T-helper 17 cell (primary cell): ENCODE measurements at places on chromosomes 5 and 9. TPM values are rescaled to one million over a fixed set of nuclear protein-coding genes. Genes with fewer than 3 reads are reported as not detected.

- no peak for DNase-seq
- H3K27me3 ChIP-seq, result peaks cover 25% of the 10 kb centered on the region
- peaks cover 5% of the 10 kb centered on the region for H3K4me1 ChIP-seq
- H3K27ac ChIP-seq, result no peak overlapping the region
- H3K4me3 ChIP-seq, result no peak overlapping the region
Measured at GRCh38 chr9:91818647-91819403, 131.2 kb downstream of the ROR2 start.

FGF18 gene
- total RNA-seq, result 0.50 TPM

DNA sequence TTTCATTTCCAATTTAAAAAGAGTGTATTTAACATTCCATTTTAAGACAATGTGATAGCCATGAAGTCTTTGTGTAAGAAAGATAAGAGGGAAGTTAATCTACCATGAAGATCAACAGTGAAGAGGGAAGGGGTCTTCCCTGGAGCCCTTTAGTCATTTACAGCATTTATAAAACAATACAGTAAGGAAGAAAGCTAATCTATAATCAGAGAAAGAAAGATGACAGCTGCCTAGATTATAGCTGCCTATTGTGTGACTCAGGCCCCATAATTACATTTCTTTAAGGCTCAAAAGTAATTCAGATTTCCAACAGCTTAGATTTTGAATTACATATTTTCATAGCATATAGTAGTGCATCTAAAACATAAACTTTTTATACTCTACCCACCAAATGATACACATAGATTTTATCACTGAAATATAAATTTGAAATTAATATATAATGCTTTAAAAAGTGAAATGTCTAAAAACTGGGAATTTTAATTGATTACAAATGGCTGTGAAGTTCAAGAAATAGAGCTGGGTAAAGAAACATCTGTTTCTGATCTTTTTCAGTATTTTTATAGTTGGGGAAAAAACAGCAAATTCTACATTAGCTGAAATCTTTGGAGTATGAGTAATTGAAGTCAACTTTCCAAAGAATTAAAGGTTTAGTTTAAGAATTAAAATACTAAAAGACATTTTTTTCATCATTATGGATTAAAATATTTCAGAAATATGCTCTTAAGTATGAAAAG, 89.6 kb downstream of the RIC1 start:
- no peak for DNase-seq
- peaks cover 11% of the 10 kb centered on the region for H3K4me1 ChIP-seq
- H3K36me3 ChIP-seq, result peaks cover 11% of the 10 kb centered on the region
- no peaks in the 10 kb centered on the region for H3K27me3 ChIP-seq
- H3K27ac ChIP-seq, result peak overlapping the region; percentile 21
- H3K4me3 ChIP-seq, result no peak overlapping the region

DNA sequence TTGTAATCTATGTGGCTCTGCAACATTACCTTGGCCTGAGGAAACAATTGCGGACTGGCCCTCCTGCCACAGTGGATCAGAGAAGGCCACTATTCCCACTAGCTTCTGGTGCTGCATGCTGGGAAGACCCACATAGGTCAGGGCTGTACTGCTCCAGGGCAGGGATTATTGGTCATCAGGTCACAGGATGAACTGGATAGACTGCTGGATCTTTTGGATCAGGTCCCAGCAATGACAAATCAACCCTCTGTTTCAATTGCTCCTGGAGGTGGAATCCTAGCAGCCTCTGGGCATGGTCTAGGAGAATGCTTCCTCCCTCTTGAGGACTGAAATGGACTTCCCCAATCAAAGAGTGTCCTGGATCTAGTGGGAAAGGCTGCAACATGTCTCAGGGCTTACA, 66.7 kb upstream of the PHF24 start:
- H3K4me3 ChIP-seq, result no peak overlapping the region
- H3K4me1 ChIP-seq, result peaks cover 2% of the 10 kb centered on the region
- H3K36me3 ChIP-seq, result peaks cover 2% of the 10 kb centered on the region

GRCh38 chr5:147336876-147337275, 102.0 kb downstream of the STK32A start:
- H3K27ac ChIP-seq, result no peak overlapping the region
- H3K36me3 ChIP-seq, result no peaks in the 10 kb centered on the region
- H3K27me3 ChIP-seq, result no peaks in the 10 kb centered on the region
- no peak for DNase-seq
- H3K4me1 ChIP-seq, result no peaks in the 10 kb centered on the region
- no peak overlapping the region for H3K4me3 ChIP-seq

DNA sequence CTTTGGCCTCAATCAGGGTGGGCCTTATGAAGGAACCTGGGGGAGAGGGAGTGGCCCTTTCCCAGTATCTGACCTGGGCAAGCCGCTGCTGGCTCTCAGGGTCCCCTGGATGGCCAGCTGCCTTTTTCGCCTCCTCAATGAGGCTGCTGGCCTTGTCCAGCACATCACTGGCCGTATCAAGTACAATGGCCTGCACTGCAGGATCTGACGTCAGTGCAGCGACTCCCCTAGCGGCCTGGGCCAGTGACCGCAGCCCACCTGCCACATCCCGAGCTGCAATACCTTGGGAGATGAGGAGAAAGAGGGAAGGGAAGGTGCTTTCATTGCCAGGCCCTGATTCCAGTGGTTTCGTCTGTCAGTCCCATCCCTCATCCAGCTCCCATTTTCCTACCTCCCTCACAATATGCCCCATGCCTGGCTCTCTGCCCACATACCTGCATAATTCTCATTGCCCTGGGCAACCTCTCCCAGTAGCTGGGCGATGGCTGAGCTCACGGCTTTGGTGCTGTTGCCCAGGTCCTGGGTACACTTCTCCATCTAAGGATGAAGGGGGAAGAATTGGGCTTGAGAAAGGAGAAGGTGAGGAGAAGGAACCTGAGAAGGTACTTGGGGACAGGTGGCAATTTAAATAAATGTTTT, 19.1 kb downstream of the TLN1 start:
- no peak for DNase-seq
- H3K36me3 ChIP-seq, result peaks cover 12% of the 10 kb centered on the region
- H3K4me3 ChIP-seq, result no peak overlapping the region

- H3K4me3 ChIP-seq, result no peak overlapping the region
- DNase-seq, result no peak
- H3K27me3 ChIP-seq, result peaks cover 70% of the 10 kb centered on the region
- H3K4me1 ChIP-seq, result no peaks in the 10 kb centered on the region
Measured at GRCh38 chr5:68818057-68818695, 275.6 kb upstream of the SLC30A5 start.

C9orf50 gene
- not detected for total RNA-seq

GRCh38 chr5:127985811-127986325, 97.7 kb upstream of the SLC12A2 start:
- no peaks in the 10 kb centered on the region for H3K36me3 ChIP-seq
- no peak overlapping the region for H3K4me3 ChIP-seq
- no peak overlapping the region for H3K27ac ChIP-seq
- H3K4me1 ChIP-seq, result no peaks in the 10 kb centered on the region
- DNase-seq, result no peak
- no peaks in the 10 kb centered on the region for H3K27me3 ChIP-seq

GRCh38 chr9:75023846-75024245, 4.2 kb downstream of the CARNMT1 start:
- H3K4me3 ChIP-seq, result no peak overlapping the region
- no peaks in the 10 kb centered on the region for H3K27me3 ChIP-seq
- peaks cover 37% of the 10 kb centered on the region for H3K4me1 ChIP-seq
- peak overlapping the region; percentile 14 for H3K27ac ChIP-seq

GRCh38 chr5:132060501-132061161, at the start of gene IL3:
Gene IL3, plus strand, starts transcription at chr5:132060655. Its CDS starts 52 bp downstream, at chr5:132060707.
- H3K36me3 ChIP-seq, result no peaks in the 10 kb centered on the region
- peak within 1 kb of the TSS; percentile 12 for H3K4me3 ChIP-seq
- DNase-seq, result no peak
- H3K27ac ChIP-seq, result peak within 1 kb of the TSS; percentile 92
- H3K4me1 ChIP-seq, result peaks cover 54% of the 10 kb centered on the region

GRCh38 chr5:168987543-168988300, 313.2 kb downstream of the SLIT3 start:
- H3K4me3 ChIP-seq, result no peak overlapping the region
- peaks cover 39% of the 10 kb centered on the region for H3K27me3 ChIP-seq
- H3K27ac ChIP-seq, result no peak overlapping the region
- H3K4me1 ChIP-seq, result no peaks in the 10 kb centered on the region
- peak; percentile 32 for DNase-seq

ANKRD34B gene
- not detected for total RNA-seq

GMCL2 gene
- not detected for total RNA-seq

GRCh38 chr5:149063017-149063687, at the start of gene SH3TC2:
Gene SH3TC2, minus strand, starts transcription at chr5:149063062. Its CDS starts 40 bp downstream, at chr5:149063022.
- DNase-seq, result no peak
- H3K27ac ChIP-seq, result no peak within 1 kb of the TSS
- peaks cover 13% of the 10 kb centered on the region for H3K27me3 ChIP-seq
- no peak within 1 kb of the TSS for H3K4me3 ChIP-seq
- no peaks in the 10 kb centered on the region for H3K4me1 ChIP-seq

GRCh38 chr5:99285606-99286005, 356.8 kb upstream of the CHD1 start:
- no peak for DNase-seq
- no peaks in the 10 kb centered on the region for H3K36me3 ChIP-seq
- no peak overlapping the region for H3K27ac ChIP-seq
- no peak overlapping the region for H3K4me3 ChIP-seq
- H3K4me1 ChIP-seq, result no peaks in the 10 kb centered on the region

MAT2B gene
- 55.5 TPM for total RNA-seq

DNA sequence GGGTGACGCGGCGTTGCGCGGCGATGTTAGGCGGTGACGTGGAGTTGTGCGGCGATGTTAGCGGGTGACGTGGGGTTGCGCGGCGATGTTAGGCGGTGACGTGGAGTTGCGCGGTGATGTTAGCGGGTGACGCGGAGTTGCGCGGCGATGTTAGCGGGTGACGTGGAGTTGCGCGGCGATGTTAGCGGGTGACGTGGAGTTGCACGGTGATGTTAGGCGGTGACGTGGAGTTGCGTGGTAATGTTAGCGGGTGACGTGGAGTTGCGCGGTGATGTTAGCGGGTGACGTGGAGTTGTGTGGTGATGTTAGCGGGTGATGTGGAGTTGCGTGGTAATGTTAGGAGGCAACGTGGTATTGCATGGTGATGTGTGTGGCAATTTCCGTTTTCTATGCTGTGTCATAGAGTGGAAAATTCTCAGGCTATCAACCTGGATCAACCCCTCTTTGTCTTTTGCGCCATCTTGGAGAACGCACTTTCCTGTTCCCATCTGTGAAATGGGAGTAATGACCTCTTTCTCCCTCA, 76.0 kb downstream of the ANKRD33B start:
- peaks cover 17% of the 10 kb centered on the region for H3K4me1 ChIP-seq
- DNase-seq, result no peak
- H3K4me3 ChIP-seq, result no peak overlapping the region
- H3K27me3 ChIP-seq, result no peaks in the 10 kb centered on the region
- peaks cover 9% of the 10 kb centered on the region for H3K36me3 ChIP-seq

SLC31A1 gene
- 2.3 TPM for total RNA-seq

DNA sequence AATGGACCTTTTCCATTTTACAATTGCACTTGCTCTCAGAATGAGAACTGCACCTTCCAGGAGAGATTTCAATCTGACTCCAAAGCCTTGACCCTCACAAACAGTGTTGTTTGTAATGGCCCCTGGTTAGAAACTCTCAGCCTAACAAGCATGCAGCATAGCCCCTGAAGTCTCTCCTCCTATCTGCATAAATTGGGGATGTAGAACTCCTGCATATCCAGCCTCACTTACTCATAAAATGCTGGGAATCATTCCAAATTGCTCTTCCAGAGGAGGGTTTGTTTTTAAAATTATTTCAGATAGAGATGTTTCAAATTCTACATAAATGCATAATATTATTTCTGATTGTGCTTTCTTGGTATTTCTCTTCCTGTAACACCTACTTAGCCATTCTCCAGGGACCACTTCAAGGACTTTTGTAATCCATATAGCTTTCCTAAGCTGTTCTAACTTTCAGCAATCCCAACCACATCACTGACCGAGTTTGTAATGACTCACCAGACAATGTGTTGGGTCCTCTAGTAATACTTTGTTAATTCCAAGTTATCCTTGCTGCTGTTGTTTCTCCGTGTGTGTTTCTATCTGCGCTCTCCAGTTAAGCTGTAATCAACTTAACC, 143.8 kb upstream of the CCDC152 start:
- H3K27me3 ChIP-seq, result peaks cover 42% of the 10 kb centered on the region
- H3K4me3 ChIP-seq, result no peak overlapping the region

GRCh38 chr5:16921211-16921610, 14.9 kb downstream of the MYO10 start:
- DNase-seq, result no peak
- H3K36me3 ChIP-seq, result peaks cover 3% of the 10 kb centered on the region
- H3K4me3 ChIP-seq, result no peak overlapping the region
- H3K27me3 ChIP-seq, result peaks cover 4% of the 10 kb centered on the region
- no peaks in the 10 kb centered on the region for H3K4me1 ChIP-seq

- no peak overlapping the region for H3K4me3 ChIP-seq
- no peaks in the 10 kb centered on the region for H3K4me1 ChIP-seq
- peaks cover 14% of the 10 kb centered on the region for H3K27me3 ChIP-seq
- no peak overlapping the region for H3K27ac ChIP-seq
- DNase-seq, result no peak
Measured at GRCh38 chr9:87139099-87139730, 191.9 kb upstream of the GAS1 start.
